ENCODE measurements at places on chromosomes 7 and 10. TPM values are rescaled to one million over a fixed set of nuclear protein-coding genes. Genes with fewer than 3 reads are reported as not detected.

IFIT1B gene
- not detected for total RNA-seq

GIGYF1 gene
- 39.6 TPM for total RNA-seq

GPNMB gene
- 193 TPM for total RNA-seq

ADAMTS14 gene
- 0.11 TPM for total RNA-seq

TAS2R5 gene
- 0.72 TPM for total RNA-seq

SEMA3E gene
- 0.21 TPM for total RNA-seq

FAM237B gene
- total RNA-seq = not detected

SLC39A12 gene
- not detected for total RNA-seq

PCDH15 gene
- total RNA-seq = 2.8 TPM

STOX1 gene
- 0.15 TPM for total RNA-seq

PON2 gene
- total RNA-seq = 47.6 TPM

PIP gene
- total RNA-seq = not detected

MYL10 gene
- not detected for total RNA-seq

GIMAP8 gene
- total RNA-seq = 13.0 TPM

ACTL6B gene
- not detected for total RNA-seq

OR2A1 gene
- total RNA-seq = not detected

CPA2 gene
- total RNA-seq = not detected

TNRC18 gene
- total RNA-seq = 40.9 TPM

NUDT5 gene
- total RNA-seq = 13.2 TPM

AKR1C8 gene
- total RNA-seq = 0.21 TPM

FBXL13 gene
- 0.34 TPM for total RNA-seq

ANKRD22 gene
- not detected for total RNA-seq

GPC2 gene
- 0.78 TPM for total RNA-seq

PROSER2 gene
- total RNA-seq = 1.7 TPM

NUTM2B gene
- total RNA-seq = 1.1 TPM

KCP gene
- total RNA-seq = 0.28 TPM

GRID2IP gene
- total RNA-seq = 0.09 TPM

EPO gene
- total RNA-seq = not detected

Measured in right cardiac atrium (tissue), 5 donors.